ENCODE measurements at places on chromosomes 11 and 22.

- DNase-seq = no peak
Observed at GRCh38 chr22:25099202-25099601, 100.5 kb upstream of the CRYBB3 start.

- DNase-seq = no peak
Observed at GRCh38 chr11:44943696-44944095, 7.0 kb downstream of the TP53I11 start.

DNA sequence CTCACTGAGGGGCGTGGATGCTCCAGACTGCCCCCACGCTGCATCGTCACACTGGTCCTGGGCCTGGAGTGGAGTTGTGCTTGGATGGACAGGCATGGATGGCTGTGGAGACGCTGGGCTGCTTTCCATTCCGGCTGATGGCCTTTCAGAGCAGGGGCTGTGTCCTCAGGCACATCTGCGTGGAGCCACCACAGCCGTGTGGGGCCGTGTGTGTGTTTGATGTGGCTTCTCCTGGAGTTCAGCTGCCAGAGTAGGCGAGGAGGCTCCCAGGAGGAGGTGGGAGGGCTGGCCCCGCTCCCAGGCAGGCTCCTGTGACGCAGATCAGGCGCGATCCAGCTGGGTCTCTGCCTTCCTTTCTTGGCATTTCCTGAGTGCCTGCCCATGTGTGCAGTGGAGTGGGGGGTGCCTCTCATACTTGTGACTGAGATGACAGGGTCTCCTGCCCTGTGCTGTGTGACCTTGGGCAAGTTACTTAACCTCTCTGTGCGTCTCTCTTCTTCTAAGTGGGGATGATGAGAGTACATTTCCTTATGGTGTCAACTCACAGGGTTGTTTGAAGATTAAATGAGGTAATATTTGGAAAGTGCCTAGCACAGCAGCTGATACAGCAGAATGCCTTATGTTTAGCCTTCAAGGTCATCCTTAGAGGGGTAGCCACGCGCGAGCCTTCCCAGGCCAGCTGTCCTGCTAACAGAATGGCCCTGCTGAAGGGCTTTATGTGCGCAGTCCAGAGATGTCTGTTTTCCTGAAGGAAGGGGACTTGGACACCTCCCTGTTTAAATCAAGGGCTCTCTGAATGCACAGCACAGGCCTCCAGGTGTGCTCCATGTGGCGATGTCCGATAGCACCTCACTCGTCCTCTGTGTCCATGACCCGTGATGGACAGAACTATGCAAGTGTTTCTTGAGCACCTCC lies 33.5 kb downstream of the GLB1L2 start:
- no peak for DNase-seq

DNA sequence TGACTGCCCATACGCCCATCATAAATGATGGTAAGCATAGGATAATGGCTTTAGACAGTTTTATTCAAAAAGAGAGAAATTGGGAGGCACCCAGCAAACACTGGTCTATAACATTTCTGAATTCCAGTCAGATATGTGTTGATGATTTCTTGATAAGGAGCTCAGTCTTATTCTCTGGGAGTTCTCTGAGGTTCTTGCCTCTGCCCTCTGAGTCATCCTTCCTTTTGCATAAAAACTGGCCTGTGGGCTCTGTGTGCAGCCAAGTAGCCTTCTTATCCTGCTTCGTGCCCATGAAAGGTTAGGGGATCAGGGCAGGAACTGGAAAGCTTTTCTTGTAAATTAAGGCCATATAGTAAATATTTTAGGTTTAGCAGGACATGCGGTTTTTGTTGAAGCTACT lies 48.9 kb downstream of the FAR1 start:
- peak; percentile 47 for DNase-seq

- no peak for DNase-seq
Observed at GRCh38 chr11:12642040-12642439, 32.2 kb upstream of the TEAD1 start.

DNA sequence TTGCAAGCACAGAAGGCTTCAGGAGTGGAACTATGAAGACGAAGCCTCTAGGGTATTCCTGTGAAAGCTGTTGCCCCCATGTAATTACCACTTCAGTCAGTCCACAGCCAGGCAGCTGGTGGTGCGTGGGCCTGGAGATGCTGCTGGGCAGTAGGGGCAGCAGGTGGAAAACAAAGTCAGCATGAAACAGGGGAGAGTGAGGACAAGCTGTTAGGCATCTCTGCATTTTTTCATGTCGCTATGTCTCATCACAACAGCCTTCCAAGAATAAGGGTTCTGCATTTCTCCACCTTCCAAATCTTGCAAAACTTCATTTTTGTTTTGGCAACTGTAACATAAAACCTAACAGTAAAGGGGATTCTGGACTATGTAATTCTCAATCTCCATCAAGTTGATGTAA lies 757.5 kb downstream of the NELL1 start:
- DNase-seq = no peak

DNA sequence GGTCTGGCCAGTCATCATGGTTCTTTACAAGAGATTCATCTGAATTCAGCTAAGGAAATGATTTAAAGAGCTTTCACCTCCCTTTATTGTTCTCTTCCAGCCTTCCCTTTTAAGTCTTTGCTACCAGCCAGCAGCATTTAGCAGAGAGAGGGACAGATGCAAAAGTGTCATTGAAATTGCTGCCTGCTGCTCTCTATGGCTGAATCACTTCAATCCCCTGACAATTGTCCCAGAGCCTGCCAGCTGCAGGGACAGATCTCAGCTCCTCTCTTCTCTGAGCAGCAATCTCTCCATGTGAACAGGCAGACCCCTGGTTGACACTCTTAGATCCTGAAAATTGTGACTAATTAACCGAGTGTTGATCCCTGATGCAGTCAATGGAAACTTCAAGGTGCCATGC lies 816.9 kb upstream of the CCDC90B start:
- DNase-seq = no peak

GRCh38 chr11:65204646-65205601 lies 23.2 kb downstream of the CAPN1 start:
- DNase-seq = peak; percentile 66

- DNase-seq = no peak
Observed at GRCh38 chr11:49851971-49852389, 100.2 kb upstream of the OR4C13 start.

- no peak for DNase-seq
Observed at GRCh38 chr11:76120513-76121101, 85.7 kb downstream of the WNT11 start.

- no peak for DNase-seq
Observed at GRCh38 chr22:24061124-24061684, 50.1 kb downstream of the CABIN1 start.

- DNase-seq = no peak
Observed at GRCh38 chr11:20065406-20065805, 94.9 kb downstream of the DBX1 start.

GRCh38 chr22:27612115-27612514 lies 189.4 kb downstream of the MN1 start:
- no peak for DNase-seq

DNA sequence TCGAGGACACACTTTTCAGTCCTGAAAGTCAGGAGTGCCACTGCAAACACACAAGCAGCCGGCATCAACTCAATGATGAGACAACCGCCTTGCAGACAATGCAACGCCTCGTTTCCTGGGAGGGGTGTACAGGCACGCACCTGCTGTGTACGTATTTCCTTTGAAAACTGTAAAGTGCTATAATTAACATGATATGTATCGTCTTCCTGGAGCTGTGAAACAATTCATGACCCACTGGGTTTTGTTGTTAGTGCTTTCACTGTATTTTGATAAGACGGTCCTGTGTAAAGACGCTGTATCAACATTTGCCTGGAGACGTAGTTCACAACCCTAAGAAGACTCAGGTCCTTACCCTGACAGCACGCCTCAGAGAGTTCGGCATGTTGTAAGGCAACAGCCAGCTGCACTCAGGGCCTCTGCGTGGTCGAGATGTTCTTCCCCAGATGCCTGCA lies 105.7 kb upstream of the ANO1 start:
- DNase-seq = no peak

DNA sequence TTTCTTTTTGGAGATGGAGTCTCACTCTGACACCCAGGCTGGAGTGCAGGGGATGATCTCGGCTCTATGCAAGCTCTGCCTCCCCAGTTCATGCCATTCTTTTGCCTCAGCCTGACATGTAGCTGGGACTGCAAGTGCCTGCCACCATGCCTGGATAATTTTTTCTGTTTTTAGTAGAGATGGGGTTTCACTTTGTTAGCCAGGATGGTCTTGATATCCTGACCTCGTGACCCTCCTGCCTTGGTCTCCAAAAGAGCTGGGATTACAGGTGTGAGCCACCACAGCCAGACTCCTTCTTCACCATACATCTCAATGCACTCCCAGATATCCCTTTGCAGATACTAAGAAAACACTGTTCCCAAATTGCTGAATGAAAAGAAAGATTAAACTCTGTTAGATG lies 224.3 kb downstream of the OR4A5 start:
- no peak for DNase-seq

- no peak for DNase-seq
Observed at GRCh38 chr11:92790366-92790765, 179.1 kb upstream of the MTNR1B start.

DNA sequence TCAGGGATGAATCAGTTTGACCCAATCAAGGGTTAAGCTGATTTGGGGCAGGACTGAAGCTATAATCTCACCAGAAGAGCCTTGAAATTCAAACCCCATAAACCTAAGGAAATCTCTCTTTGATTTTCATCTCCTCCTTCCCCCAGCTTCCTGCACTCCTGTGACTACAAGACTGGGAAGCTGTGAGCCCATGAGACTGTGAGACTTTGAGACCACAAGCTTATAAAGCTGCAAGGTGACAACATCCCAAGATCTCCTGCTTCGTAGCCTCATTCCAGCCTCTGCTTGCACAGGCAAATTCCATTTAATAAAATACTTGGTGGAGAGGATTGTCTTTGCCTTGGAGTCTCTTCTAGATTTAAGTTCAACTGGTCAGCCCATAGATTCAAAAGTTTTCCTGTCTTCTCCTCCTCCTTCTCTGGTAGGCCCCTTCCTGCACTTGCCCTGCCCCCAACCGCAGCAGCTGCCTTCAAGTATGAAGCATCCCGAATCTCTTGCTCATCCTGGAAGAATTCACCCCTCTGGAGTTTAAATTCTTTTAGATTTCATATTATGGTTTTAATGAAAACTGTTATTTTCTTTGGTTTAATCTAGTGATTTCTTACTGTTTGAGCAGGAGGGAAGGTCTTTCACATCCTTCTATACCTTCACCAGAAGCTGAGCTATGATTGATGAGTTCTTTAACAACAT lies 42.1 kb downstream of the PAMR1 start:
- no peak for DNase-seq

GRCh38 chr11:126776119-126776518 lies 224.5 kb downstream of the KIRREL3 start:
- DNase-seq = no peak

DNA sequence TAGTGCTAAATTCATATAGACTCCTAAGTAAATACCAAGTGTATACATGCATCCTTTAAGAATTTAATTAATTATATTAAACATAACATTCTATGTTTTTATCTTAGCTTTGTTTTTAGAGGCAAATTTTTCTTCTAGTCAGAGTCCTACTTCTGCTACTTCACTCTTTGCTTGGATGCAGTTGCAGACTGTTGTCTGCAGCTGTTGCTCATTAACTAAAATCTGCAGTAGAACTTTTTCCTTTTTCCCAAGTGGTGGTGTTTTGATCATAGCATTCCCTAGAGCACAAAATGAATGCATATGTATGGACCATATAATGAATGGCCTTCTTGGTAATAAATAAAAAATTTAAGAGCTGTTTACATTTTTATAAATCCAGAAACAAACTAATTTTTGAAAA lies 198.3 kb downstream of the CASP12 start:
- no peak for DNase-seq

DNA sequence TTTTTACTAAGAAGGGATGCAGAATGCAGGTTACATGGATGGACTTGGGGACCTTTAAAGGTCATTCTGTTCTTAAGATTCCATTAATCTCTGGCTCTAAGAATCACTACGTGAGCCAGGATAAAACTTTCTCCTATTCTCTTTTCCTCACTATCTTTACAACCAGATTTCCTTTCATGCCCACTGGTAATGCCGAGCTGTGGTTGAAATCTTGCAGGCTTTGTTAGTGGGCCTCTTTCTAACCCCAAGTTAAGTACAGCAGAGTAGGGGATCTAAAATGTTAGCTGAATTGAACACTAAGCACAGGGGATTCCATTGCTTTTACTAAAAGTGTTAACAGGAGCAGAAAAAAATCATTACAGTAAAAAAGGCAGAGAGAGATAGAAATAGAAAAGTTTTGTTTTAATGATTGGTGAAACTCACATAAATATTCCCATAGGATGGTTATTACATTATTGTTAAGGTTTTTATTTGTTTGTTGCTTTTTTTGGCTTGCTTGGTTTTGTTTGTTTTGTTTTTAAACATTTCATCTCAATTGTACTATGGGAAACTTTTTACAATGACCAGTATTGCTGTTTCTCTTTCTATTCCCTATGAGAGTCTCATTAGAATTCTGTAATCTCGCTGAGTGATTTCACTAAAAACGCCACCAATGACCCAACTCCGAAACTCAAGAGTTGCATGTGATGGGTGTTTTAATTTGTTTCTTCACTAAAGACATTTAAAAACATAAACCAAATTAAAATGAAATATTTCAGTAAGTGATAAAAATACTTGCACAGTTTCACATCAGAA lies 54.1 kb upstream of the HTATIP2 start:
- no peak for DNase-seq

DNA sequence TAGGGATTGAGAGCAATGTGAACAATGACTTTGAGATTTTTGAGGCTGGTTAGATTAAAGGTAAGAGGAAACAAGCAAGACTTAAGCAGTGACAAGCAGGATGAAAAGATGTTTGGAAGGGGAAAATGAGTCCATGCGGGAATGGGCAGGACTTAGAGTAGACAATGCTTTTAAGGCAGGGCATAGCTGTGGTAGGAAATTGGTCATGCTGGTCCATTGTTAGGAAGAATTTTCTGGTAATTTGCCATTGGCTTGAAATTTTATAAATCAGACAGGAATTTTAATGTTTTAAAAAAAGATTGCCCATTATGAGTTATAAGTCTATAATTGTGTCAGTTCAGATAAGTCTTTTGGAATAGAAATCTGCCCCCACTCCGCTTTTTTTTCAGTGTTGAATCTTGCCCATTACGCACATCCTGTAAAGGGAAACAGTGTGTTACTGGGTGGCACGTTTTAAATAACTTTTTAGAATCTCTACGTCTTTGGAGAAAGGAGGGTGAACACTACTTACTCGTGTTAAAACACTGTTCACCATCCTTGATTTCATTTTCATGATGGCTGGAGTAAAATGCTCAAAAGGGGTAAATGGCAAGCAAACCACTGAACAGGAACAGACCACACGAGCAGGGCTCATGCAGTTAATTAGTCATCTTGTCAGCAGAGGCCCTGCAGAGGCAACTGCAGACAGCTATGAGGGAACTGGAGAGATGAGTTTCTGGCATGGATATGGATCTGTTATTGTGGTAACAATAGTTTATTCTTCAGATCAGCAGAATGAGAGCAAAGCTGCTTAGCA lies 25.0 kb downstream of the SWAP70 start:
- peak; percentile 41 for DNase-seq

GRCh38 chr11:26608507-26609146 lies 36.6 kb upstream of the MUC15 start:
- no peak for DNase-seq

All from HTR-8/SVneo (cell line).